Fibroblast of the aortic adventitia (primary cell): ENCODE measurements at places on chromosomes 3 and 15. TPM values are rescaled to one million over a fixed set of nuclear protein-coding genes. Genes with fewer than 3 reads are reported as not detected.

The ZIC4 gene
- not detected in 2 replicates for total RNA-seq

The ROPN1 gene
- not detected in 2 replicates for total RNA-seq

The UBAP1L gene
- 2.1 and 3.8 TPM in 2 replicates for total RNA-seq

The GPR62 gene
- total RNA-seq = 0.09 TPM in 1 of 2 replicates, not detected in the other

- DNase-seq = no peak
Observed at GRCh38 chr3:151452841-151453240, 8.0 kb downstream of the IGSF10 start.

DNA sequence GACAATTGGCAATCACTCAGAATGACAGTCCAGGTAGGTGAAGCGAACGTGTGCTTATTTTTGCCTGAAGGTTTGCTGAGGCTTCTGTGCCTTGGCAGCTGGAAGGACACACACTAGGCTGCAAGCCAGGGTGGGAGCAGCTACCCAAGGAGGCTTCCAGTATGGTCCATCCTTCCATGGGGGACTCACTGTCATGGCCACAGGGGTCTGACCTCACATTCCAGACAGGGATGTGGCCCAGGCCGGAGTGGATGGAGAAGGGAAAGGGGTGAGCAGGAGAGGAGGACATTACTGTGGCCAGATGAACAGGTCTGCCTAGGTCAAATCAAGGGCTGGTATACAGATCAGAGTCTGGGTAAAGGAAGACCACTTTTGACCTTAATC lies 247.7 kb downstream of the ADAMTS17 start:
- DNase-seq = no peak

- DNase-seq = no peak
Observed at GRCh38 chr3:125142420-125142778, 70.1 kb downstream of the SLC12A8 start.

GRCh38 chr15:37219211-37219701 lies 118.9 kb upstream of the MEIS2 start:
- DNase-seq = no peak

- no peak for DNase-seq
Observed at GRCh38 chr15:27323801-27324200, 352.8 kb downstream of the GABRG3 start.

DNA sequence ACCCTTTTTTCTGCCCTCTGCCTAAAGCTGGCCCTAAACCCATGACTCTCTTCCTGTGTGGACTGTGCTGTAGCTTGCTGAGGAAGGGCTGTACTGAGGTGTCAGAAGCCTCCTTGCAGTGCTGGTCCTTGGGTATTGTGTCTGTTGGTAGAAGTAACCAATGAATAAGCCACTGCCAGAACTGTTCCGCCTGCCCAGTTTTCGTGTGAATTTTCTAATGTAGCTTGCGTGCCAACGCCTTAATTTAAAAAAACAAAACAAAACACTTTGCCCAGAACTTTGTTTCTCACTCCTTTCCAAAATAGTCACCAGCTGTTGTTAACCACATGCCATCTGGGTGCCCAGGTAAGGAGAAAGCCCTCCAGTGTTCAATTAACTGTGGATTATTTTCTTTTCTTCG lies 101.9 kb downstream of the KLHL25 start:
- no peak for DNase-seq

- DNase-seq = no peak
Observed at GRCh38 chr3:128382221-128382807, 84.4 kb downstream of the DNAJB8 start.
